ENCODE measurements at places on chromosomes 5 and 9. TPM values are rescaled to one million over a fixed set of nuclear protein-coding genes. Genes with fewer than 3 reads are reported as not detected.

DNA sequence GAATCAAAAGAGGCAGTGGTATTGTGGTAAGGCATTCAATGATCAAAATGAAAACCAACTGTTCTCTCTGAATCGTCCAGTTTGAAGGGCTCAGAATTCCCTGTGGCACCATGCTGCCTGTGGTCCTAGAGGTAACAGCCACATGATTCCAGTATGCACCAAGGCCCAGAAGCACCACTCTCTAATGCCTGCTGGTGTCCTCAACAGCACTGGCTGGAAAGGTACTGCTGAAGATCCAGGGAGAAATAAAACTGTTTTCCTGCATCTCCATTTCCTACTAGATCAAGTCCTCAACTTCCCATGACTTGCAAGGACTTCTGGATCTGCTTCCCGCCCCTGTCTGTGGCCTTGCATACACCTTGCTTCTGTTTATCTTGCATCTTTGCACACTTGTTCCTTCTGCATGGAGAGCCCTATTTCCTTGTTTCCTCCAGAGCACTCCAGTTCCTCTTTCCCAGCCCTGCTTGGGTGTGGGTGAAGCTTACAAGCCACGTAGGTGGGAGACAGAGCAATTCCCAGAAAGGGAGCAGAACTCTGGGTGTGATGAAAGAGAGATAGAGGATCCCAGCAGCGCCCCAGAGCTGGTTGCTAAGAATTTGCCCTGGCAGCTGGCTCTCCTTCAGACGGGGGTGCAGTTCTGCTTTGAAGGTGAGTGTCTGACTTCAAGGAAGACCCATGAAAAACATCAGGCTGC lies 41.0 kb upstream of the EQTN start:
- H3K27me3 ChIP-seq = peaks cover 5% of the 10 kb centered on the region
- no peak for DNase-seq
- no peak overlapping the region for H3K4me3 ChIP-seq

GRCh38 chr9:82132024-82132423 lies 143.5 kb downstream of the SPATA31D1 start:
- H3K4me3 ChIP-seq = no peak overlapping the region
- no peaks in the 10 kb centered on the region for H3K4me1 ChIP-seq
- no peaks in the 10 kb centered on the region for H3K27me3 ChIP-seq

- no peaks in the 10 kb centered on the region for H3K36me3 ChIP-seq
- no peaks in the 10 kb centered on the region for H3K27me3 ChIP-seq
- H3K4me1 ChIP-seq = no peaks in the 10 kb centered on the region
- no peak overlapping the region for H3K27ac ChIP-seq
- DNase-seq = no peak
Measured at GRCh38 chr5:51652980-51653379, 269.7 kb downstream of the ISL1 start.

DNA sequence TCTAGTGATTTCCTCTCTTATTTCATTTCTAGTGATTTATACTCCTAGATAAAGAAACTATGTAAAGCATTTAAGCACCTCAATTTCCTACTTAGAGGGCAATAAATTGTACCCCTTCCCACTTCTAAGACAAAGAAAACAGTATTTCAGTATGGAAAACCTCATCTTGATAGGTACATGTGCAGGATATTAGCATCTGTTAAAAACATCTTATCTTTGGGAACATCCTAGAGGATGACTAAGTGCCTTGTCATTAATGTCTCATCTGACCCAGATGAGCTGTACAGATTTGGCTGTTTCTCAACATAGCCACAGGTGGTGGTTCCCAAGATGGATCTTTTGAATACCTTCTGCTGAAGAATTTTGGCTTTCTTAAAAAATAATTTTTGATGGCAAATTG lies 5.7 kb downstream of the MEGF10 start:
- H3K27me3 ChIP-seq = peaks cover 48% of the 10 kb centered on the region
- no peaks in the 10 kb centered on the region for H3K4me1 ChIP-seq
- DNase-seq = no peak
- no peak overlapping the region for H3K27ac ChIP-seq

GRCh38 chr9:95515272-95516113 lies 1.3 kb downstream of the PTCH1 start:
- peaks cover 23% of the 10 kb centered on the region for H3K4me1 ChIP-seq
- no peak overlapping the region for H3K27ac ChIP-seq
- peaks cover 10% of the 10 kb centered on the region for H3K36me3 ChIP-seq

GRCh38 chr5:132008961-132009680 lies 2.3 kb downstream of the ACSL6 start:
- no peak overlapping the region for H3K4me3 ChIP-seq
- peaks cover 33% of the 10 kb centered on the region for H3K4me1 ChIP-seq
- H3K27ac ChIP-seq = no peak overlapping the region
- DNase-seq = no peak

DNA sequence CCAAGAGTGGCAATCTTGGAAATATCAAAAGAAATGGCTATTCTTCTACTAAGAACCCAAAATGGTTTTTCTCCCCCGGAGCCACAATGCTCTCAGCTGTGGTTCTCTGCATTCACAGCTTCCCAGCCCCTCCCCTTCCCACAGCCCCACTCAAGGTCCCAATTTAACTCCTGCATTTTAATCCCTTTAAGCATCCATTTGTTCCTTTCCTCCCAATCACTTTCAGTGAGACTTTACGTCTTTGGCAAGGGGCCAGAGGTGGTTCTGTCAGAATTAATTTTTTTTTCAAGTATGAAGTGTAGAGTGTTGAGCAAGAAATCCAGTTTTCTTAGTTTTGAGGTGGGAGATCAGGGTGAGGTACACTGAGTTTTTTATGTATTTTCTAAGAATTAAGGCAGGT lies 256.9 kb downstream of the GLIS3 start:
- no peaks in the 10 kb centered on the region for H3K4me1 ChIP-seq
- no peaks in the 10 kb centered on the region for H3K36me3 ChIP-seq
- no peaks in the 10 kb centered on the region for H3K27me3 ChIP-seq
- no peak overlapping the region for H3K27ac ChIP-seq
- DNase-seq = no peak
- H3K4me3 ChIP-seq = no peak overlapping the region

GRCh38 chr9:78122631-78123030 lies 91.0 kb upstream of the GNAQ start:
- no peaks in the 10 kb centered on the region for H3K36me3 ChIP-seq
- DNase-seq = no peak
- H3K27me3 ChIP-seq = peaks cover 18% of the 10 kb centered on the region
- H3K27ac ChIP-seq = no peak overlapping the region

GRCh38 chr5:15983392-15983791 lies 196.2 kb downstream of the MARCHF11 start:
- H3K4me3 ChIP-seq = no peak overlapping the region
- no peak for DNase-seq
- H3K4me1 ChIP-seq = no peaks in the 10 kb centered on the region
- H3K27ac ChIP-seq = no peak overlapping the region
- no peaks in the 10 kb centered on the region for H3K27me3 ChIP-seq

DNA sequence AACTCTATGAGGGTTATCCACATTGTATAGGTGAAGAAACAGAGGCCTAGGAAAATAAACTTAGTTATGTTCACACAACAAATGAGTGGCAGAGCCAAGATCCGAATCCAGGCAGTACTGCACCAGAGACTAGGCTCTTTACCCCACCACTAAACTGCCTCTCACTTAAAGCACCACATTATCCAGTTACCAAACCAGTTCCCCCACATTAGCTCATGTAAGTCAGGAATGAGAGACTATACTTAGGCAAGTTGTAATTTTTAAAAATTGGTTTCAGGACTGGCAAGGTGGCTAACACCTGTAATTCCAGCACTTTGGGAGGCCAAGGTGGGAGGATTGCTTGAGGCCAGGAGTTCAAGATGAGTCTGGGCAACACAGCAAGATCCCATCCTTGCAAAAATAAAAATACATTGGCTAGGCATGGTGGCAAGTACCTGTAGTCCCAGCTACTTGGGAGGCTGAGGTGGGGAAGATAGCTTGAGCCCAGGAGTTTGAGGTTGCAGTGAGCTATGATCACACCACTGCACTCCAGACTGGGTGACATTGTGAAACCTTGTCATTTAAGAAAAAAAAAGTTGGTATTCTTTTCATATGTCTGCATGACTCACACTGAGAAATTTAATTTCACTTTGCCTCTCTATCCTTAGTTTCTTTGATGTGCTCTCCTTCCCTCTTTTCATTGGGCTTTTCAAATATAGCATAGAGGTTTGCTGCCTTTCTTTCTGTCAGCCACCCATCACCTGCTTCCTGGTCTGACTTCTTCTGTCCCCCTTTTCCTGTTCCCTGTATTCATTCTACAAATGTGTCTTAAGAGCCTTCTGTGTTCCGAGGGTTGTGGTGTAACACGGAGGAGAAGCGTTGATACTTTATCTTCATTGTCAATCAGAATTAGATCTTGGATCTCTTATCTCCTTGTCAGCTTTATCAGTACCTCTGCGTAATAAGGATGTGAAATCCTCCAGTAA lies 64.7 kb downstream of the ERMP1 start:
- peak overlapping the region; percentile 56 for H3K27ac ChIP-seq
- H3K4me3 ChIP-seq = no peak overlapping the region
- peaks cover 36% of the 10 kb centered on the region for H3K4me1 ChIP-seq
- H3K36me3 ChIP-seq = peaks cover 86% of the 10 kb centered on the region
- no peak for DNase-seq
- no peaks in the 10 kb centered on the region for H3K27me3 ChIP-seq

DNA sequence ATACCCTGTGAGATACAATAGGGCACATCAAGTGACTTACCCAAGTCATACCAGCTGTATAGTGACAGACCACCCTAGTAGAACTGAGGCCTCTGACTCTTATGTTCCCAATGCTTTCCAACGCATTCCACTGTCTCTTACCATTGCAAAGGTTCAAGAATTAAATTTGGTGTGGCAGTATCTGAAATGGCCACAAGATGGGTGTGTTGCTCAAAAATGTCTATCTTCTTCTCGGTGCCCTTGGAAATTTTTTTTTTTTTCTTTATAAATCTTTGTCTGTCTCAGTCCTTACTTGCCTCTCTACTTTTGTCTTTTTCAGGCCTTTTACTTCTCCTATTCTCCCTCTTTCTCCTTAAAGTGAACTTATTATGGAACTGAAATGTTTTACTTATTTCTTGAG lies 48.4 kb downstream of the GPR21 start:
- peaks cover 21% of the 10 kb centered on the region for H3K36me3 ChIP-seq
- no peak overlapping the region for H3K27ac ChIP-seq
- H3K27me3 ChIP-seq = no peaks in the 10 kb centered on the region
- no peak overlapping the region for H3K4me3 ChIP-seq
- H3K4me1 ChIP-seq = no peaks in the 10 kb centered on the region
- DNase-seq = no peak

DNA sequence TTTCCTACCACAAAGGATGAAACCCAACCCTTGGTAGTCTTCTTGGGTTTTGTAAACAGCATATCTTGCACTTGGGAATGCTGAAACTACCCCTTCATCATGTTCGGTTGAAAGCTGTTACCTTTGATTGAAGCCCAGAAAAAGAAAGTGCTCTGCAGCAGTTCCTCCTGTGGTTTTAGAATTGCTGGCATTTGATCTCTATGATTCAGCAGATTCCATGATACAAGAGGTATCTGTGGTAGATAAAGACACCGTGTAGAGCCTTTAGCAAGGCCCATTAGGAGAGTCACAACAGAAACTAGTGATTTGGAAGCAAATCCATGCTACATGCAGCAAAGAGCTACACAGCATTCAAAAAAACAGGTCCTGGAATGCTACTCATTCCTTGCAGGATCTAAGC lies 557.0 kb downstream of the TLE1 start:
- H3K4me3 ChIP-seq = no peak overlapping the region
- no peaks in the 10 kb centered on the region for H3K27me3 ChIP-seq
- H3K36me3 ChIP-seq = no peaks in the 10 kb centered on the region
- no peak overlapping the region for H3K27ac ChIP-seq

DNA sequence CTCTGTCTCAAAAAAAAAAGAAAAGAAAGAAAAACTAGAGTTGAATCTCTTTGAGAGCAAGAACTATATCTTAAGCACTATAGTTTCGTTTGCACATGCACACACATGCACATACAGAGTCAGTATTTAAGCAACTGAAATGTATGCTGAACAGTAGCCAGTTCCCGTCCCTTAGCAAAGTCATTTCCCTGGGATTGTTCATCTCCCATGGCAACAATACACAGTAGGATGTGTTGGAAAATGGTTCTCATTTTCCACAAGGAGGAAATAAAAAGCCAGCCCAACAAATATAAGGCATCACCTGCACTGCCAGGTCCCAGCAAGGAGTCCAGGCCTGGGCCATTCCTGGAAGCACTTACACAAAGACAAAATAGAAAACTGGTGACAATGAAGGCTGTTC lies 4.2 kb upstream of the ZNF346 start:
- H3K27ac ChIP-seq = no peak overlapping the region
- H3K27me3 ChIP-seq = no peaks in the 10 kb centered on the region
- peaks cover 8% of the 10 kb centered on the region for H3K4me1 ChIP-seq
- DNase-seq = no peak
- H3K4me3 ChIP-seq = no peak overlapping the region

GRCh38 chr9:137379761-137380161 lies 43.2 kb downstream of the EXD3 start:
- H3K27me3 ChIP-seq = no peaks in the 10 kb centered on the region
- no peak overlapping the region for H3K4me3 ChIP-seq
- H3K36me3 ChIP-seq = peaks cover 3% of the 10 kb centered on the region
- no peak for DNase-seq

DNA sequence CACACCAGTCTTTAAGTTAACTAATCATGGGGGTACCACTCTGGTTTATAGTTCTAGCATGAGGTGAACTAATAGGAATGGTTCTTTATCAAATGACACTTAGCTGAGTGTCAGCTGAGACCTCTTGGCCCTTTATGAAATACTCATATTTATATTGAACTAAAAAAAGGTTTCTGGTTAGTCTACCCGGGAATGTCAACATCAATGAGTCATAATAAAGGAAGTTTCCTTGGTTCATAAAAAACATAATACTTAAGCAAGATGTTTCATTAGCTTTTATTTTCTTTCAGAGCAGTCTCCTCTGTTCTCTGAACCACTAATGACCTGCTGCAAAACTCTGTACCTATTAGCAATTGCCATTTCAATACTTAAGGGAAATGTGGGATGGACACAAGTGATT lies 13.7 kb downstream of the DAB2 start:
- peaks cover 28% of the 10 kb centered on the region for H3K27me3 ChIP-seq
- H3K4me3 ChIP-seq = no peak overlapping the region
- H3K4me1 ChIP-seq = no peaks in the 10 kb centered on the region

Gene GADD45G
- 18.4 TPM for total RNA-seq

Gene ASPN
- total RNA-seq = not detected

Gene OR1N2
- total RNA-seq = not detected

Gene PHF24
- total RNA-seq = 0.11 TPM

Gene DPP7
- total RNA-seq = 318 TPM

Gene PPP3R2
- not detected for total RNA-seq

Gene RAD1
- 37.6 TPM for total RNA-seq

Gene CD274
- total RNA-seq = 36.7 TPM

Gene CDKN2B
- 0.62 TPM for total RNA-seq

Gene C5orf34
- 6.3 TPM for total RNA-seq
